ENCODE measurements at places on chromosomes 6 and 20. TPM values are rescaled to one million over a fixed set of nuclear protein-coding genes. Genes with fewer than 3 reads are reported as not detected.

The TBC1D32 gene
- total RNA-seq: 3.3 TPM

DNA sequence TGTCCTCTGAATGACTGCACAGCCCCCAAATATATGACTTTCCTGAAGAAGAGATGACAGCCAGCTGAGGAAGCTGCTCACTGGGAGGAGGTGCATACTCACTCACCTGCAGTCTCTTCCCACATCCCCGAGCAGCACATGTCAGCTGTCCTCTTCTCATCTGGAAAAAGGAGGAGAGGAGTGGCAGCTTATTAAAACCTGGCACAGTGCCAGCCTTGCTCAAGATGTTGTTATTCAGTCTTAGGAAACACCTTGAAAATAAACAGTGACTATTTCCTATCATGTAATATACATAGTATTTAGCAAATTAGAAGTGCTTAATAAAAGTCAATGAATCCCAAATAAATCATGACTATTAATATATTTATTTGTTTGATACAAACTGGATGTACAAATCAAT, 232.9 kb downstream of the EPM2A start:
- no peak for DNase-seq

- no peak for DNase-seq
Observed at GRCh38 chr6:148329596-148330381, 12.8 kb upstream of the SASH1 start.

- no peak for DNase-seq
Observed at GRCh38 chr20:40900666-40901215, 127.9 kb upstream of the TOP1 start.

The AURKA gene
- total RNA-seq: 0.66 TPM

DNA sequence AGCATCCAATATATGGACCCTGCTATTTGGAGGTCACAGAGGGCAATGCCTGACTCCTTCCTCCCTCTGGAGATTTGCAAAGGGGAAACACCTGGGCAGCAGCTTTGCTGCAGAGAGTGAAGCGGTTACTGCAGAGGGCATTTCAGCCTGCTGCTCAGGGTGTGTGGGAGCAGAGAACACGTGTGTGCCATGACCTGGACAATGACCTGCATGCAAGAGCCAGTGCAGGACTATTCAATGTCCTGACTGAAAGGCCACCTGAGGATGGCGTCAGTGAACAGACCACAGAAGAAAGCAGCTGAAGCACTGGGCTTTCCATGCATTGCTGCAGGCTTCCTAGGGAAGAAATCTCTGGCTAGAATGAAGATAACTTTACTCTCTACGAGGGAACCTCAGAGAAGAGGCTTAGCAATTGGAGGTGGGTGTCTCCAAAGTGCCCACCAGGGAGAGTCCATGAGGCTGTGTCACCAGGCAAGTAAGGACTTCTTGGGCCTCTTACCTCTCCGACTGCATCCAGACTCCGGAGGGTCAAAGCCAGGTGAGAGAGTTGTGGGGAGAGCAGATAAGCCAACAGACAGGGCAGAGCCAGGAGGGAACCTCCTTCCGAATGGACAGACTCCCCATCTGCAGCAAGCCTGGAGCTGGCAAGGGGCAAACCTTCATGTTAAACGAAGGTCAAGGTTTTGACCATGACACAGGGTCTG, 52.9 kb upstream of the PMEPA1 start:
- DNase-seq: no peak

The C20orf141 gene
- total RNA-seq: not detected

The MCCD1 gene
- not detected for total RNA-seq

- DNase-seq: no peak
Observed at GRCh38 chr6:10586302-10586701, 65.2 kb downstream of the GCNT2 start.

DNA sequence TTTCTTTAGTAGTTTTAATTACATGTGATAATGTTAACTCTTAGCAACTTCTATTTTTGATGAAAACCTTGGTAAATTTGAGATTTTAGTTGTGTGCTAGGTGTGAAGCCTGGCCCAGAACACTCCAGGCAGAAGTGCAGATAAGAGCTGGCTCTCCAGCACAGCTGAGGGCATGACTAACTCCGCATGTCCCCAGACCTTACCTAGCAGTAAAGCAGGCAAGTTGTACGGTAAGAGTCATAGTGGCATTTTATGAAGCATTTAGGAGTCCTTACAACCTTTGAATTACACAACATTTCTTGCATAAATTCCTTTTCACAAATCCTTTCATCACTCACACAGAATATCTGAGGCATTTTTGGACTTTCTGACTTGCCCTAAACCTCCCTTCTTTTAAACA, 67.2 kb downstream of the OPRM1 start:
- no peak for DNase-seq

GRCh38 chr6:151275566-151275965, 35.8 kb downstream of the AKAP12 start:
- DNase-seq: no peak

DNA sequence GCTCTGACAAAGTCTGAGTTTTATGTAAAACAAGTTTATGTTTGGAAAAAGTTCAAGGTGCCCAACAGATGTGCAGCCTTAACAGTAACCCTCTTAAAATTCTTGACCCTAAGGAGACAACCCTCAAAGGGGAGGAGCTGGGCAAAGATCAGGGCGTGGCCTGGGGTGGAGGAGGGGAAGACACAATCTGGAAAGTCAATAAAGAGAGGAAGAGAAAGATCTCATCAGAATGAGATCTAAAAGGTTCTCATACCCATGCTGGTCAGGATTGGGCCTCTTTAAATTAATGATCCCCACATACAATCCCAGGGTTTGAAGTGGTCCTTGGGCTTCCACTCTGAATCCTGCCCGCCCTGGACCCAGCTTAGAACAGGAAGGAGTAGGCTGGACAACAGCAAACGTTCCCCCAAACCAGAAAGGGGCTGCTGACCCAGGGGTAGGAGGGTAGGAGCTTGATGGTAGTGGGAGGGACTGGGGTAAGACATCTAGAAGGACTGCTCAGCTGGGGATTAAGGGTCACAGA, 33.0 kb downstream of the FOXP4 start:
- no peak for DNase-seq

DNA sequence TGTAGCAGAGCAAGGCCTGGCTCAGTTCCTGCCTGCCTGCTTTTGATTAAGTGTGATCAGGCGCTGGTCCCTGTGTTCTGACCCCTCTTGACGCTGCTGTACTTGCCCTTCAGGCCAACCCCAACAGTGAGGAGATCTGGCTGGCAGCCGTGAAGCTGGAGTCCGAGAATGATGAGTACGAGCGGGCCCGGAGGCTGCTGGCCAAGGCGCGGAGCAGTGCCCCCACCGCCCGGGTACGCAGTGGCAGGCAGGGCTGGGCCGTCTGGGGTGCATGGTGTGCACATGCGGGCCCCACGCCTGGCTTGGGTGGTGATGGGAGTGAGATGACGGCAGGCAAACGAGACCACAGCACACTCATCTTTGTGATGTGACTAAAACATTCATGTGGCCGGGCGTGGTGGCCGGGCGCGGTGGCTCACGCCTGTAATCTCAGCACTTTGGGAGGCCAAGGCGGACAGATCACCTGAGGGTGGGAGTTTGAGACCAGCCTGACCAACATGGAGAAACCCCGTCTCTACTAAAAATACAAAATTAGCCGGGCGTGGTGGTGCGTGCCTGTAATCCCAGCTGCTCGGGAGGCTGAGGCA, 10.1 kb upstream of the C20orf204 start:
- no peak for DNase-seq

- DNase-seq: no peak
Observed at GRCh38 chr20:40754339-40754943, 65.4 kb upstream of the MAFB start.

DNA sequence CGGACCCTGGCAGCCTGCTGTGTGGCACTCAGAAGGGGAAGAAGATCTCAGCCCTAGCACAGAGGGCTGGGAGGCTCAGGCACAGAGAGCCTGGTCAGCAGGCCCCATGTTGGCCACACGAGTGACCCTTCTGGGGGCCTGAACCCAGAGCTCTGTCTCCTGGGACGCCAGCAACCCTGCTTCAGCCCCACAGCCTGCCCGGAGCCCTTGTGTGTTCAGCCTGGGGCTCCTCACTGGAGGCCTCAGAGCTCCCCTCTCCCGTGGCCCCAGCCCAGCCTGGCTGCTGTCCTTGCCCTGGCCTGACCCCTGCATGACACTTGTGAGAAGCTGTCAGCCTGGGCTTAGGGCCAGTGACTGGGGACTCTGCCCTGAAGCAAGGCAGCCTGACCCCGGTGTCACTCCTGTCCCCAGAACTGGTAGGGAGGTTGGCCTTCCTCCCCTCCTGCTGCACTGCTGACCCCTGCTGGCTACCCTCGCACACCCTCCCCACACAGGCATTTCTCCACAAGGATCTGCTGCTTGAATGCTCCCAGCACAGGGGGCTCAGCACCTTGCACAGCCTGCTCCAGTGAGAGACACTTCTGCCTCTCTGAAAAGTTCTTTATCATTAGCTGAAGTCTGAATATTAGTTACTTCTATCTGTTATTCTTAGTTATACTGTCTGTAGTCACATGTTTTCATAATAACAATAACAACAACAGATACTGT, 15.4 kb upstream of the IP6K3 start:
- no peak for DNase-seq

DNA sequence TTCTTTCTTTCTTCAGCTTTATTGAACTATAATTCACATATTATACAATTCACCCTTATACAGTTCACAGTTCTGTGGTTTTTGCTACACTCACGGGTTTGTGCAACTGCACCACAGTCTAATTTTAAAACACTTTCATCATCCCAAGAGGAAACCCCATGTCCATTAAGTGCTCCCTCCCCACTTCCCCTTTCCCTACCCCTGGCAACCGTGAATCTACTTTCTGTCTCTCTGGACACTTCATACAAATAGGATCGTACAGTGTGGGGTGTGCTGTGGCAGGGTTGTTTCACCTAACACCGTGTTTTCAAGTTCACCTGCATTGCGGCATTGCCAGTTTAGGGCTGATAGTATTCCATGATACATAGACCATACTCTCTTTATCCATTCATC, 118.8 kb downstream of the PHACTR3 start:
- no peak for DNase-seq

The SLC24A3 gene
- 7.3 TPM for total RNA-seq

Data from esophagus muscularis mucosa (tissue), 4 donors.